GM12878 (cell line): ENCODE measurements at places on chromosomes 3 and 15. TPM values are rescaled to one million over a fixed set of nuclear protein-coding genes. Genes with fewer than 3 reads are reported as not detected.
A peak's percentile ranks its signal among the peaks of the same experiment; 100 is the strongest.

DNA sequence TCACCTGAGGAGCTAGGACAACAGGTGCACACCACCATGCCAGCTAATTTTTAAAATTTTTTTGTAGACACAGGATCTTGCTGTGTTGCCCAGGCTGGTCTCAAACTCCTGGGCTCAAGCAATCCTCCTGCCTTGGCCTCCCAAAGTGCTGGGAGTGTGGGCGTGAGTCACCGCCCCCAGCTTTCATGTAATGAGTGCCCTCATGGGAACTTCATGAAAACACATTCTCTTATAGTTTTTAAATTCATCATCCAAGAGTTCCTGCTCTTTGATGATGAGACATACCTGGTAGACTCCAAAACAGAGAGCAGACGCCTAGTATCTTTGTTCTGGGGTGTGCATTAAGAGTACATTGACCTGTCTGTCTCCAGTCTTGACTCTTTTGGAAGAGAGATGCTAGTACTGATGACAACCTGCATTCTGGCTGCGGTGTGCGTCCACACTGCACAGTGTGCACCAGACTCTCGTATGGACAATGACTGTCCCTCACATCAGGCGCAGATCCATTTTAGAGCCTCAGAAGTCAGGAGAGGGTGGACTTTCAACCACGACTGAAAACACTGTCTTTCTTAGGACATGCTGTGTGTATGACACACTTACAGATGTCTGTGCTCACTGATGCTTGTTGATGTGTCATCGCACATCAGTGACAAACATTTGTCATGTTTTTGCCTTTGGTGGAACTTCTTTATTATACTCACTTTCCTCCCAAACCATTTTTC is 2.0 kb downstream of the NRROS start:
- DNase-seq, result no peak

- DNase-seq, result no peak
Observed at GRCh38 chr3:135991621-135992020, 26.1 kb downstream of the PPP2R3A start.

GRCh38 chr3:173399044-173399443 is 1.5 kb downstream of the NLGN1 start:
- DNase-seq, result no peak

WNT5A gene
- polyA plus RNA-seq, result 0.06 and 0.20 TPM in 2 replicates

DNA sequence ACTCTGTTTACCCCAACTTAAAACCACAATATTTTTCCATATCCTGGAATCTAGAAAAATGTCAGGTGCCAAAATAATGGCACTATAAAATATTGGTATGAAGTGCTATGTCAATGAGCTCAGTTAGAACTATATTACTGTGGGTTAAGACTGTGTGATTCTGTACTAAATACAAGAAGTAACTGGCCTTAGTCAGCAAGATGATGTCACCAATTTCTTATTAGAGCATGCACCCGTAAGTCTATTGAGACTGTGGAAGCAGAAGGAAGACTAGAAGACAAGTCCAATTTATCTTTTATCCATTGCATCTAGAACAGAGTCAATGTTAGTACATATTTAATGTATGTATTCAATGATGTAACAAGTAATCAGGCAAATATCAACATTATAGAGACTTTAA is 25.0 kb downstream of the LRRC58 start:
- no peak for DNase-seq

FYTTD1 gene
- polyA plus RNA-seq, result 98.9 and 103 TPM in 2 replicates

DNA sequence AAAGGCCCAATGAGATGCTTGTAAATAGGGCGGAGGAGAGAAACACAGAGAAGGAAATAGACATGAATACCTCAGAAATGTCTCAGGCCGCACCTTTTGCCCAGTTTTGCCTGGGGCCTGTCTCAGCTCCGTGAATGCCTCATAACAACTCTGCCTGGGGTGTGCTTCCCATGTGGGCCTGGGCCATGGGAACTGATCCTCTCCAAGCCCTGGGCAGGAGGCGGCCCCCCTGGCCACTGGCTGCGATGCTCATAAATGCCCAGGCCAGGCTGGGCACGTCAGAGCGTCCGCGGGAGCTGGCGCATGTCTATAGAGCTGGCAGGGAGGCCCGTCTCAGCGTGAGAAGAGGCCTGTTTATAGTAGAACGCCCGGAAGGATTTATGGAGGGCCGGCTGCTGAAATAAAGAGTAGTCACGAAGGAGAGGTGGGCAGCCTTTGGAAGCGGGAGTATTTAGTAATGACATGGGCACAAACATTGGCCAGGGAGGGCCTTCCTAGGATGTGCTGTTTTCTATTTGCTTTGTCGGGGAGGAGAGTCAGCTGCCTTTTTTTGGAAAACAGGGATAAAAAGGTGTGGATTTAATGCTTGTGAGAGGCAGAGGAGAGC is 85.9 kb upstream of the IGF1R start:
- DNase-seq, result no peak

PAK6 gene
- 0.42 TPM in 1 of 2 replicates, not detected in the other for polyA plus RNA-seq

GRCh38 chr15:60217161-60217560 is 180.6 kb downstream of the ANXA2 start:
- DNase-seq, result no peak

CORO2B gene
- polyA plus RNA-seq, result not detected in 2 replicates

TMEM202 gene
- not detected in 2 replicates for polyA plus RNA-seq

CA12 gene
- polyA plus RNA-seq, result 0.05 TPM in 1 of 2 replicates, not detected in the other

GRCh38 chr3:50220109-50220508 is 15.0 kb downstream of the SLC38A3 start:
- DNase-seq, result no peak

DNA sequence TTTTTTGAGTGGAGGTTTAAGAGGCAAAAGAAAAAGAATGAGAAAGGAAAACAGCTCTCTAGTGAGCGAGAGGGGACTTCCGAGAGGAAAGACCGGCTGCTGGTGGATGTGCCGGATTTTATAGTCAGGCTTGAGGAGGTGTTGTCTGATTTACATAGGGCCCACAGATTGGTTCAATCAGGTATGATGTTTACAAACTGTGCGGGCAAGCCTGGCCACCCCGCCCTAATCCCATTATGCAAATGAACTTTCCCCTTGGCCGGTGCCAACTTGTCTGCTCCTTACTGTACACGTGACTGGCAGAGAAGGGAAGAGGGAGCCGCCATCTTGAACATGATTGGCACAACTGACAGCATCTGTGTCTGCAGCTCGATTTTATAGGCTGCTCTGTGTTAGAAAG is 44.7 kb downstream of the FAM43A start:
- no peak for DNase-seq

- DNase-seq, result no peak
Observed at GRCh38 chr15:36109943-36110658, 469.3 kb upstream of the CDIN1 start.

CPN2 gene
- polyA plus RNA-seq, result not detected in 2 replicates

ZSCAN29 gene
- polyA plus RNA-seq, result 9.5 and 10.1 TPM in 2 replicates

ZNF502 gene
- 1.5 and 1.7 TPM in 2 replicates for polyA plus RNA-seq

GRCh38 chr15:101250341-101250831 is 1.5 kb downstream of the CHSY1 start:
- no peak for DNase-seq

AP2M1 gene
- 356 and 374 TPM in 2 replicates for polyA plus RNA-seq

- DNase-seq, result no peak
Observed at GRCh38 chr15:42723068-42723467, 13.9 kb downstream of the CDAN1 start.

CSTA gene
- polyA plus RNA-seq, result 3.1 and 3.5 TPM in 2 replicates

- DNase-seq, result no peak
Observed at GRCh38 chr3:126908752-126909275, 74.1 kb upstream of the PLXNA1 start.

RUBCN gene
- 51.1 and 51.2 TPM in 2 replicates for polyA plus RNA-seq

DNA sequence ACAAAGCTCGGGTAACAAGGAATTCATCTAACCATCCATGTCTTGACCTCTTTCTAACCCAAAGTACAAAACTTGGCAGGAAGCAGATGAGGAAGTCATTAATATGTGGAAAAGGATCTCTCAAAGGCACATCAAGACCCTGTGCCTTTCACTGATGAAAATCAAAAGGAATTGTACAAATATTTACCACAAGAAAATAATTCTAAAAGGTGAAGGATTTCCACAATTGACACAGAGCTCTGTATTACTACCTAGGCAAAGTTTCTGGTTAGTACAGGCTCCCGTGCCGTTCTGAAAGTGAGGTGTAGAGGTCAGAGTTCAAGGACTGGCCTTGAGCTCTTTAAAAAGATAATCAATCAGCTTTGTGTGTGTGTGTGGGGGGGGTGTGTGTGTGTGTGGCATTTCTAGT is 239.7 kb upstream of the ICE2 start:
- no peak for DNase-seq

DNA sequence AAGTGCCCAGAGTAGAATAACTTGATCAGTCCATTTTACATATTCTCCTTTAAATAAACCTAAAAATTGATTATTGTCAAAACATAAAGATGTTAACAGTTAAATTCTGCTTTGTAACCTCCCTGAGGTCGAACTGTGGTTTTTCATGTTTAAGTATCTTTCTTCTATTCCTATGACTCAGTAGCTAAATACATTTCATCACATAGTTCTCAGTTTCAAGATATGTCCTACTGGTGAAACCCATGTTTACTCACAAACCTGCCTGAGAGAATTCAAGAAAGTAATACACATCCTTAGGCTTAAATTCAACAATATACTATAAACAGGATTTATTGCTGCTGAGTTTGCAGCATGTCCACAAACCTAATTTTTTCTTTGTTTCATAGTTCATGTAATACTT is 692.9 kb downstream of the ZPLD1 start:
- DNase-seq, result peak; percentile 13

GRCh38 chr3:131393868-131394267 is 12.3 kb downstream of the NUDT16 start:
- DNase-seq, result no peak

SLC9C1 gene
- not detected in 2 replicates for polyA plus RNA-seq

ARNT2 gene
- not detected in 2 replicates for polyA plus RNA-seq

FRMD5 gene
- 3.2 and 6.4 TPM in 2 replicates for polyA plus RNA-seq

TAGLN3 gene
- polyA plus RNA-seq, result 0.19 and 0.52 TPM in 2 replicates
